HT-29 (cell line): ENCODE measurements at places on chromosomes 7 and 10.

- no peak for DNase-seq
Measured at GRCh38 chr7:37796138-37796775, 52.1 kb upstream of the NME8 start.

- DNase-seq = peak; percentile 48
Measured at GRCh38 chr7:151017370-151017952, 6.8 kb downstream of the ATG9B start.

- DNase-seq = no peak
Measured at GRCh38 chr10:32964270-32964669, 6.2 kb upstream of the ITGB1 start.

DNA sequence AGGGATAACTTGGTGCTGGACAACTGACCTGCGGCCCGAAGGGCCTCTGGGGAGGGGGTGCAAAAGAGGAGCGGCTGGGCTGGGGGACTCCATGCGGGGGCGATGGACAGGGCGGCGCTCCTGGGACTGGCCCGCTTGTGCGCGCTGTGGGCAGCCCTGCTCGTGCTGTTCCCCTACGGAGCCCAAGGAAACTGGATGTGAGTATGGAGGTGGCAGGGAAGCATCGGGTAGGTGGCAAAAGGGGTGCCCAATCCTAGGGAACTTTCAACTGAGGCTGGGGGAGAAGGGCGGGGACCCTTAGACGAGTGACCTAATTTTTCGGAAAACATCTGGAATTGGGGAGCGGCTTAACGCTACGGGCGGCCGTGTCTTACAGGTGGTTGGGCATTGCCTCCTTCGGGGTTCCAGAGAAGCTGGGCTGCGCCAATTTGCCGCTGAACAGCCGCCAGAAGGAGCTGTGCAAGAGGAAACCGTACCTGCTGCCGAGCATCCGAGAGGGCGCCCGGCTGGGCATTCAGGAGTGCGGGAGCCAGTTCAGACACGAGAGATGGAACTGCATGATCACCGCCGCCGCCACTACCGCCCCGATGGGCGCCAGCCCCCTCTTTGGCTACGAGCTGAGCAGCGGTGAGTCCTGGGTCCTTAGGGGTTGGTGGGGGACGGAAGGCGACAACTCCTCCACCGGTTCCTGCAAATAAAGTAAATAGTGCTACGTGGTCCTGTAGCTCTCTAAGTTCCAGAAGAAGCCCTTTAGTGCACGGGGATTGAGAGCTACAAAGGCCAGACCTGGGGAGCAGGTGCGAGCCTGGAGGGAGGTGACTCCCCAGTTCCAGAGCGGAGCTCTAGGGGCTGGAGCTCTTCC lies 622 bp downstream of the WNT16 start:
- DNase-seq = no peak

DNA sequence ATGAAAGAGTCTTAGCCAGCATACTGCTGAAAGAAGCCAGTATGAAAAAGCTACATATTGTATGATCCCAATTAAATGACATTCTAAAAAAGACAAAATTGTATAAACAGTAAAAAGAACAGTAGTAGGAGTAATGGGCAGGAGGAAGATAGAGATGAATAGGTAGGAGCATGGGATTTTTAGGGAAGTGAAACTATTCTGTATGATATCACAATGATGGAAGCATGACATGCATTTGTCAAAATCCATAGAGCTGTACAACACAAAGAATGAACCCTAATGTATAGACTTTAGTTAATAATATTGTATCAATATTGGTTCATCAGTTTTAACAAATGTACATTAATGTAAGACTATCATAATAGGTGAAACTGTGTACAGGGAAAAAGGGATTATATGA lies 147.9 kb downstream of the IMMP2L start:
- no peak for DNase-seq

GRCh38 chr7:32224276-32224675 lies 154.1 kb upstream of the PDE1C start:
- no peak for DNase-seq

GRCh38 chr10:115937768-115938056 lies 335.3 kb downstream of the GFRA1 start:
- no peak for DNase-seq

- no peak for DNase-seq
Measured at GRCh38 chr7:122383934-122384333, 79.4 kb upstream of the FEZF1 start.

- DNase-seq = no peak
Measured at GRCh38 chr10:14382531-14382930, 51.8 kb upstream of the FRMD4A start.

DNA sequence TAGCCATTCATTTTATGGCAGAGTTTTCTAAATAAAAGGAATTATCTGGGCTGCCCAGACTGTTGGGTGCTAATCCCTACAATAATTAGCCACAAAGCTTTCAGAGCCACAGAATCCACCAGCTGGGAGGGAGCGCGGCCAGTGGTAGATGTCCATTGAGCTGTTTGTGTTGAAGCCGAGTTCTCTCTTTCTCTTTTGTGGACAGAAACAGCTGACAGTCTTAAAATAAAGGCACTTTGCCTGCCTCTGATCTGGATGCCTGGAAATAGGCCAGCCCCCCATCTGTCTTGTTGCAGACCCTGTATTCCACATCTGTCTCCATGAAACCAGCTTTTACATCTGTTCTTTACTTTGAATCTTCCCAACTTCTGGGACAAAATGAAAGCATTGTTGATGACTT lies 66.1 kb downstream of the MTPN start:
- DNase-seq = no peak

- no peak for DNase-seq
Measured at GRCh38 chr10:10722422-10722821, 295.2 kb upstream of the CELF2 start.

- no peak for DNase-seq
Measured at GRCh38 chr7:63054191-63054661, 944.4 kb upstream of the ZNF722 start.

- no peak for DNase-seq
Measured at GRCh38 chr7:34895202-34895601, 142.1 kb downstream of the DPY19L1 start.

DNA sequence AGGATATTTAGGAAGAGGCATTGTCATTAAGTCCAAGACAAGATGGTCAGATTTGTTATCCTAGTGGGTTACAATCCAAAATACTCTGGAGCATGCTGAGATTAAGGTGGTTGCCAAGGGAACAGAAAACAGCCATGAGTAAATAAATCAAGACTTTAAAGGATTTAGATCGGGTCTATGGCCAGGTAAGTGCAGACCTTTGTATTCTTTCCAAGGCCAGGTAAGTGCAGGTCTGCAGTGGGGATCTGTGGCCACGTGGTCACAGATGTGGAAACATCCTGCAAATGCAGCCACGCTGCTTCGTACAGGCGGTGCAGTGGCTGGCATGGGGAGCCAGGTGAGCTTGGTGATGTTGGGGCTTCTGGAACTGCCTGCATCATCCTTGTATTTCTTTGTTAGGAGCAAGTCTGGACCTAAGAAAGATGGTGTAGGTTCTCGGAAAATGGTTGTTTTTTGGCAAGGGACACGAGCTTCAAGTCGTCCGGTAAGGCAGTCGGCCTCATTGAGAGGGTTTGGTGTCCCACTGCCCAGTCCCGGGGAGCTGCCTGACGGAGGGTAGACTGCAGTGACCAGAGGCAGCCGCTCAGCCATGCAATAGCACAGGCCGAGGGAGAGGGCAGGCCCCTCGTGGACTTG lies 21.8 kb downstream of the ZNF775 start:
- peak; percentile 36 for DNase-seq

- no peak for DNase-seq
Measured at GRCh38 chr10:97116462-97117162, 69.1 kb downstream of the SLIT1 start.

DNA sequence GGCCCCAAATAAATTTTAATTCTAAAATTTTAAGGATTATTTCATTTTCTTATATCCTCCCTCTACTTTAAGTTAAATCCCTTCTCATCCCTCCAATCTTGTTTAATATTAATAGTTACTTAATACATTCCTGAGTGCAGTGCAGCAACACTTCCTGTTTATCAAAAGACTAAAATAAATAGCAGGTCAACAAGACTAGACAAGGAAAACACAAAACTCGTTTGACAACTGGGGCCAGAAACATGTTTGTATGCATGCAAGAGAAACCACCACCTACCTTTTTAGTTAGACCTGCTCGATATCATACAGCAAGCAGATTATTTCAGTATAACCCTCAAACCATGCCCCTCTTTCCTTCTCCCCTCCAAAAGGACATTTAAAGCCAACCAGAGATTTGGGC lies 95.8 kb downstream of the PARD3 start:
- no peak for DNase-seq

DNA sequence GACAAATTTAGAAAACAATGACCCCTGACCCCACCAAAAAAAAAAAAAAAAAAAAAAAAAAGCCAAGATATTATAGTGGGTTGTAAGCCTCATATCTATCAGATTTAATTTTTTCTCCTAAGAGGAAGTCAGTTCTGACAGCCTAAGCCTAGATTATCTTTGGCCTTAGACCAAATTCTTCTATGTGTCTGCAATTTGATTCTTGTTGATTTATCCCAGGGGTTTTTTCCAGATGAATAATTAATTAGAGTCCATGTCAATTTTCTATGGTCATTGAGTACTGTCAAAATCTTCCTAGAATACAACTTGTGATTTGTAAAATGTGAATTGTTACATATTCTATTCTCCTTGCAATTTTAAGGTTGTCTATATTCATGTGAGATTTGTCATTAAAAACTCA lies 151.6 kb upstream of the CACNA2D1 start:
- no peak for DNase-seq

GRCh38 chr10:10903620-10904019 lies 114.1 kb upstream of the CELF2 start:
- no peak for DNase-seq

- no peak for DNase-seq
Measured at GRCh38 chr10:94549221-94549620, 3.6 kb downstream of the HELLS start.

DNA sequence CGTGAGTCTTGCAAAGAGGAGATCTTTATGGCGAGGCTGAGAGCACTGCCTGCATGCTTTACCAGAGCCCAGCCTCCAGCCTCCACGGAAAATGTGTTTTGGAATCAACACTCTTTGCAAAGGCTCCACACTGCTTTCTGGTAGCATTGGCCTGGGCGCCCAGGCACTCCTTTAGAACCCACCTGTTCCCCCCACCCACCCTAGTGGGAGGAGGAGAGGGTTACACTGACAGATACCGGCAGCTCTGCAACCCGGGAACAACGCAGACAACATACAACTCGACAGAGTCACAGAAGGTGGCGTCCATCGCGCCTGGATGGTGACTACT lies 5.5 kb upstream of the MNX1 start:
- no peak for DNase-seq

GRCh38 chr7:81110673-81111072 lies 191.8 kb upstream of the SEMA3C start:
- DNase-seq = no peak

GRCh38 chr7:32030904-32031692 lies 39.1 kb downstream of the PDE1C start:
- no peak for DNase-seq
